ENCODE measurements at places on chromosomes 3 and 15.

DNA sequence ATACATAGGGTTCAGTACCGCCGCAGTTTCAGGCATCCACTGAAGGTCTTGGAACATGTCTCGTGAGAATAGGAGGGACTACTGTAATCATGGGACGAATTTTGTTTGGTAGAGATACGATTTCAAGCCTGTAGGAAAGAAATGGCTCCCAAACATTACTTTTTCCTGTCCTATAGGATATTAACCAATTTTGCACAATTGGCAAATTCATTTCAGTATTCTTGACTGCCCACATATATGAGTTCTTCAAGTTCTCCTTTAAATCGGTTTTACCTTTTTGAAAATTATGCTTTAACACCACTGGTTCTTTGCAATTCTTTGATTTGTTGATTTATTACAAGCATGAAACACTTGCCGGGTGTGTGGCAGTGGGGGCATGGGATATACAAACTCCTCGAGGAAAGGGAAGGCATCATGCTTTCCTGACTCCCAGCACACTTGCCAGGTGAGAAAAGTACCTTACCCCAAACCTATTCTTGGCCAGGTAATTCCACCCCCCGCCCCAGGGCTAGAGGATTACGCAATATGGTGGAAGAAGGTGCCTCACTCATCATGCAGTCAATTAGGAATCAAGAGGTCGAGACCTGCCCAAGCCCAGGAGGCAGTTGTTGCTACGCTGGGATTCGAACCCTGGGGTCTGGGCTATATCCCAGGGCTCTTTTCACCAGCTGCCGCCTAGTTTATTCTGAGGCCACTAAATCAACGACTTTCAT is 584 bp upstream of the LARS2 start:
- no peak for DNase-seq

- no peak for DNase-seq
Observed at GRCh38 chr3:56862352-56863062, 60.8 kb upstream of the ARHGEF3 start.

DNA sequence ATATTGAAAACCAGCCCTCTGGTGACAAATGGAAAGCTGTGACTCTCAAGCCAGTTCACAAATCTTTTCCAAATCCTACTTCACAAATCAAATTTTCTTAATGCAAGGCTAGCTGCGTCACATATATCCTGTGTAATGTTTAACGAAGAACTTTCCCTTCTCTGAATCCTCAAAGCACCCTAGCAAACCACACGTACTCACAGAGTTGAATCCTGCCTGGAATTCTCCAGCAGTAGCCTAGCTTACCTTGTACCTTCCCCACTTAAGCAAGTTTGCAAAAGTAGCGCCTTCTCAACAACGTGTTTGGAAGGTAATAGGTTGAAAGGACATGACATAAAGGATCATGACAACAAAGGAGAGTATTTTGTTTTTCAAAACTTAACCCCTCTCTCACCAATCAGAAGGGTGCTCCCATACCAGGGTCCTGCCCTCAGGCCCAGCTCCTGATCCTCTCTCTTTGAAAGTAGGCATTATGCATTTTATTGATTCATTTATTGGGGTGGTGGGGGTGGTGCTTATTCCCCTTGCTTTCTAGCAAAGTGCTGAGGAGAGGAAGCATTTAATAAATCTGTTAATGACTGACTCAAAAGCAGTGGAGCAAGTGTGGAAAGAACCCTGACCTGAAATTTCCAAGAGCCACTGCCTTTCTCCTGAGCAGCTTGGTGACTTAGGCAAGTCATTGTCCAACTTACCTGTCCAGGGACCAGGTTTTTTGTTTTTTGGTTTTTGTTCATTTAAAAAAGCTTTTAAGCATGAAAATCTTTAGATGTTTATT is 531.6 kb downstream of the MECOM start:
- DNase-seq, result no peak

- no peak for DNase-seq
Observed at GRCh38 chr3:197680955-197681521, 55.7 kb downstream of the RUBCN start.

GRCh38 chr3:184261854-184262763 is 756 bp upstream of the CAMK2N2 start:
- DNase-seq, result peak; percentile 42

GRCh38 chr3:176933704-176934103 is 263.6 kb downstream of the TBL1XR1 start:
- no peak for DNase-seq

Measured in NCI-H1930 (cell line).